ENCODE measurements at places on chromosomes 5 and 9. TPM values are rescaled to one million over a fixed set of nuclear protein-coding genes. Genes with fewer than 3 reads are reported as not detected.

SLC6A7 gene
- polyA plus RNA-seq, result not detected

DNA sequence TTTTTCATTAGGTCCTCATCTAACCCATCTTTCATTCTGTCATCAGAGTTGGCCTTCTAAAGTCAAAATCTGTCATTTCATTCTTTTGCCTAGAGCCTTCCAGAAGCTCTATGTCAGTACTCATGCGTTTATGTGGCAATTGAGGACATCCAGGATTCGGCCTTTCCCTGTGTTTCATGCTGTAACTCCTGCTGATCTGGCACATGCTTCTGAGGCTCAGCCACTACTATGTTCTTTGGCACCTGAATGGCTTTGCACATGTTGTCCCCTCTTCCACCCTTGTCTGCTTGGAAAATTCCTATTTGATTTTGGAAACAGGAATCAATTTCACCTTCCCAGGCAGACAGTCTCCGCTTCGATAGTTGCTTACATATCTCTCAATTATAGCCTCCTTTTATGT is 84.9 kb downstream of the GDNF start:
- no peak overlapping the region for H3K4me3 ChIP-seq
- no peak overlapping the region for H3K27ac ChIP-seq
- H3K4me1 ChIP-seq, result no peaks in the 10 kb centered on the region
- DNase-seq, result no peak

- DNase-seq, result no peak
- no peaks in the 10 kb centered on the region for H3K27me3 ChIP-seq
- no peak overlapping the region for H3K4me3 ChIP-seq
- no peaks in the 10 kb centered on the region for H3K4me1 ChIP-seq
- no peak overlapping the region for H3K27ac ChIP-seq
Measured at GRCh38 chr9:86073839-86074238, 25.5 kb downstream of the GOLM1 start.

DNA sequence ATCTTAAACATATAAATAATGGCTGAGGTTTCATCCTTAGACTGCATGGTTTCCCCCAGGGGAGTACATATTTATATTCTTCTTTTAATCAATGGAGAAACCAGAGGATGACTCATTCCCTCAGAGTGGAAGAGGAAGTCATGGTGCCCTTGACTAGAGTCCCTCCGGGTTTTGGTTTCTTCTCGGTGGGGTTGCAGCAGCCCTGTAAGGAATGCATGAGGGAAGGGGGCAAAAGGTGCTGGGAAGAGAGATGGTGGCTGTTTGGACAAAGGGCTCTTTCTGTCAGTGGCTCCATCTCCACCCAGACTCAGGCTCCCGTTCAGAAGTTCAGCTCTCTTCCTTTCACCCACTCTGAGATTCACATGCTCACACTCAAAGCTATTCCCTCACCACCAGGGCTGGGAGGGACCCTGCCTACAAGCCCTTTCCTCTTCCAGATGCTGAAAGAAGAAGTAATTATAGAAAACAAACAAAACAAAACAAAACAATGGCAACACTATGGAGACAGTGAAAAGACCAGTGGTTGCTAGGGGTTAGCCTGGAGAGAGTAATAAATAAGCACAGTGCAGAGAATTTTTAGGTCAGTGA is 129.8 kb upstream of the IL12B start:
- no peak overlapping the region for H3K4me3 ChIP-seq
- no peak for DNase-seq
- no peaks in the 10 kb centered on the region for H3K27me3 ChIP-seq
- H3K36me3 ChIP-seq, result no peaks in the 10 kb centered on the region
- no peak overlapping the region for H3K27ac ChIP-seq
- H3K4me1 ChIP-seq, result no peaks in the 10 kb centered on the region

DNA sequence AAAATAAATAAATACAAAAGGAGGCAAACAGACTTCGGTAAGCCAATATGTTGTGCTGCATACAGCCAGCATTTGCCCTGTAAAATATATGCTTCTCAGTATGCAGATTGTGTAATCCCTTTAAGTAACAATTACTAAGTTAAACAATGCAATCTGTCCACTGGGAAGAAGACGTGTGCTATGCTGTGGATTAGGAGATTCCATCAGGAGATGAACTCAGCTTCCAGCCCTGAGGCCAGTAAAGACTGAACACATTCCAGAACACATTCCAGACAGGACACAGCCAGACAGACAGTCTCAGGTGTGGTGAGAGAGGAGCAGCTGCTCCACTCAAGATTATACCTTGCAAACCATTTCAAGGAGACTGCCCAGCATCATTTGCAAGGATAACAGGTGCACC is 97.8 kb downstream of the MPDZ start:
- H3K4me3 ChIP-seq, result no peak overlapping the region
- H3K27ac ChIP-seq, result no peak overlapping the region
- H3K4me1 ChIP-seq, result no peaks in the 10 kb centered on the region
- no peaks in the 10 kb centered on the region for H3K27me3 ChIP-seq

- H3K4me1 ChIP-seq, result no peaks in the 10 kb centered on the region
- no peak for DNase-seq
- no peaks in the 10 kb centered on the region for H3K36me3 ChIP-seq
- H3K4me3 ChIP-seq, result no peak overlapping the region
Measured at GRCh38 chr9:96258967-96259366, 43.0 kb downstream of the HSD17B3 start.

DNA sequence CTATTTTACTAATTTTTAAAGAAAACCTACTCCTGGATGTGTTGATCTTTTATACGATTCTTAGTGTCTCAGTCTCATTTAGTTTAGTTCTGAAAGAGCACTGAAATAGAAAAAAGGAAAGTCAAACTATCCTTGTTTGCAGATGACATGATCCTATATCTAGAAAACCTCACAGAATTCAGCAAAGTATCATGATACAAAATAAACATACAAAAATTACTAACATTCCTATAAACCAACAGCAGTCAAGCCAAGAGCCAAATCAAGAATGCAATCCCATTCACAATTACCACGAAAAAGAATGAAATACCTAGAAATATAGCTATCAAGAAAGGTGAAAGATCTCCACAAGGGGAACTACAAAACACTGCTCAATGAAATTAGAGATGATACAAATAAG is 225.8 kb upstream of the CDH18 start:
- no peaks in the 10 kb centered on the region for H3K4me1 ChIP-seq
- no peak for DNase-seq
- no peaks in the 10 kb centered on the region for H3K36me3 ChIP-seq
- H3K27me3 ChIP-seq, result no peaks in the 10 kb centered on the region

DNA sequence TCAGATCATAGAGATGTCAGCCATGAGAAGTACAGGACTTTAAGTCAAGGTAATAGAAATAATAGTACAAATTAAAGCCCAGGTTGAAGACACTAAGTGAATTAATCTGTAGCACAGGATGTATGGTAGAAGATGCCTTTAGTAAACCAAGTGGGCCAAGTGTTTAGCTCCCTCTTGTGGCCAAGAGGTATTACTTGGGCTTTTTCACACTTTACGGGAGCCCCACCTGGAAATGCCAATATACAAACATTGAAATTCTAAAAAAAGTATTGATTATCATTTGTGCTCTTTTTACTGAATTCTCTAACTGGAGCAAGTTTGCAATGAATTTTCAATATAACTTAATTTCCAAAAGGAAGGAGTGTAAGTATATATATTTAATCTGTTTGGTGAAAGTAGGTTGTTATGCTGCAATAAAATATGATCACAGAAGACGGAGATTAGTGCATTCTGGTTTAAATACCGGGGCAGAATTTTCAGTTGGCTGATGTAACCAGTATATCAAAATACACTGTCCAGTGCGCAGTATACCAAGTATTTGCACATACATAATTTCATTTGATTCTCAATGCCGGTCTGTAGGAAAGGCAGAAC is 84.7 kb downstream of the PARP8 start:
- peaks cover 41% of the 10 kb centered on the region for H3K4me1 ChIP-seq
- no peak overlapping the region for H3K27ac ChIP-seq
- DNase-seq, result peak; percentile 25
- H3K36me3 ChIP-seq, result no peaks in the 10 kb centered on the region
- H3K27me3 ChIP-seq, result no peaks in the 10 kb centered on the region

DNA sequence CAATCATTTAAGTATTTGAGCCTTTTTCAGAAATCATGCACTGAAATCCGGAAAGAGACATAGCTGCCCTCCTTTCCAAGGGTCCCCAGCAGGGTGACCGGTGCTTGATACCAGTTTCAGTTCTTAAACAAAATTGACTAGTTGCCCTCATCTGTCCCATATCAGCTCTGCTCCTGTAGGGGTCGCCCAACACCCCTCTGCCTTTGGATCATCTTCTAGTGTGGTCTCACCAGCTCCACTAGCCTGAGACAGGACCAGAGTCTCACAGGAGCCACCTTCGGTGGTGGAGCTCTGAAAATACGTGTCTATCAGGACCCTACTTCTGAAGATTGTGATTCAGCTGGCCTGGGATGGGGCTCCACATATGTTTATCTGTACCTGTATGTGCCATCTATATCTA is 428.2 kb downstream of the ENC1 start:
- H3K4me1 ChIP-seq, result no peaks in the 10 kb centered on the region
- no peak for DNase-seq
- no peak overlapping the region for H3K27ac ChIP-seq
- H3K27me3 ChIP-seq, result no peaks in the 10 kb centered on the region

GRCh38 chr5:98734646-98735045 is 38.8 kb upstream of the RGMB start:
- no peak overlapping the region for H3K27ac ChIP-seq
- H3K4me1 ChIP-seq, result no peaks in the 10 kb centered on the region
- no peak for DNase-seq
- no peaks in the 10 kb centered on the region for H3K36me3 ChIP-seq

GRCh38 chr5:135092476-135092875 is 58.4 kb upstream of the PITX1 start:
- H3K4me1 ChIP-seq, result no peaks in the 10 kb centered on the region
- H3K4me3 ChIP-seq, result no peak overlapping the region
- H3K27me3 ChIP-seq, result no peaks in the 10 kb centered on the region
- no peak for DNase-seq

All from CD8-positive, alpha-beta memory T cell (primary cell).